Purkinje cell (primary cell): ENCODE measurements at places on chromosomes 12 and 14. TPM values are rescaled to one million over a fixed set of nuclear protein-coding genes. Genes with fewer than 3 reads are reported as not detected.

The COCH gene
- polyA plus RNA-seq, result 53.1 and 66.9 TPM in 2 replicates

The RD3L gene
- 3.6 and 6.3 TPM in 2 replicates for polyA plus RNA-seq

The EIF2S3B gene
- polyA plus RNA-seq, result 0.67 TPM in 1 of 2 replicates, not detected in the other

The RDH5 gene
- 3.0 and 3.6 TPM in 2 replicates for polyA plus RNA-seq

The TMEM119 gene
- not detected in 2 replicates for polyA plus RNA-seq

The USP15 gene
- 140 and 144 TPM in 2 replicates for polyA plus RNA-seq

The RPGRIP1 gene
- polyA plus RNA-seq, result 0.74 and 6.9 TPM in 2 replicates
